ENCODE measurements at places on chromosomes 12 and 14.

DNA sequence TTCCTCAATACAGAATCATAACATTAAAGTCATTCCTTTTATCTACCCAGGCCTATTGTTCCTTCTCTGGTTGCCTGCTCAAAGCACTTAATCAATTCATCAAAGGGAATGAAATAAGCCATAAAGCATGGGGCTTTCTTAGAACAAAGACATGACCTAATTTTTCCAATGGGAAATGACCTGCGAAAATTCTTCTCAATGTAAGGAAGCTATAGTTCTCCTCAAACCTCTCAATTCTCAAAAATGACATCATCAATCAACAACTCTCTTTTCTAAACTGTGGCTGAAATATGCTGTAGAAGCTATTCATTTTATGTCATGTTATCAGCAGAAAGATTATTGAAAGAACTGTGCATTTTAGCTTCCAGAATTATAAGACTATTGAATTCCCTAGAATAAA, 116.0 kb upstream of the PTPRR start:
- DNase-seq, result no peak

DNA sequence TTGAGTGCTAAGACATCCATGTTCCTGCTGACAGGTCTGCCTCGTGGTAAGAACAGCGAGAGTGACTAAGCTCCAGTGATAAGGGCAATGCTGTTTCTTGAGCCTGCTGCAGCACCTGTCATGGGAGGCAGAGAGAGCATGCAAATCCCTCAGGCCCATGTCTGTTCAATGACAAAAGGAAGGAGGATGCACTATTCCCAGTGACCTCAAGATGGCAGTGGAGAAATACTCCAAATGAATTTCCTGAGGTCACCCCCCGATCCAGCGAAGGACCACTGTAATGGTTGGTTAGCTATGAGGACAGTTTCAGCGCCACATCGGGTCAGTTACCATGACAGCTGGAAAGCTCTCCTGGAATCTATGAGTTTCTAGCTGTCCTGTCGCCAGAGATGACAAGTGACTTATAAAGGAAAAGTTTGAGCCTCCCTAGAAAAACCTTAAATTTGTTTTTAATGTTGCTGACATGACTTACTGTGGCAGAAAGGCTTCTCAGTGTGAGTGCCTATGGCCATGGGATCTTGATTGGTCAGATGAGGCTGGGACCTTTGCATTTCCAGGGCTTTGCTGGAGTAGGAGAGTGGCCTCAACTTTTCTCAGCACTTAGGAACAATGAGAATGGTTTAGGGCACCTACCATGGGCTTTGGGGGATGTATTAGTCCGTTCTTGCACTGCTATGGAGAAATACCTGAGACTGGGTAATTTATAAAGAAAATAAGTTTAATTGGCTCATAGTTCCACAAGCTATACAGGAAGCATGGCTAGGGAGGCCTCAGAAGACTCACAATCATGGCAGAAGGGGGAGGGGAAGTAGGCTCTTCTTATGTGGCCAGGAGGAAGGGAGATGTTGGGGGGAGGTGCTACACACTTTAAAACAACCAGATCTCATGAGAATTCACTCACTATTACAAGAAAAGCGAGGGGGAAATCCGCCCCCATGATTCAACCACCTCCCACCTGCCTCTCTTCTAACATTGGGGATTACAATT, 88.0 kb upstream of the TMEM260 start:
- peak; percentile 54 for DNase-seq

DNA sequence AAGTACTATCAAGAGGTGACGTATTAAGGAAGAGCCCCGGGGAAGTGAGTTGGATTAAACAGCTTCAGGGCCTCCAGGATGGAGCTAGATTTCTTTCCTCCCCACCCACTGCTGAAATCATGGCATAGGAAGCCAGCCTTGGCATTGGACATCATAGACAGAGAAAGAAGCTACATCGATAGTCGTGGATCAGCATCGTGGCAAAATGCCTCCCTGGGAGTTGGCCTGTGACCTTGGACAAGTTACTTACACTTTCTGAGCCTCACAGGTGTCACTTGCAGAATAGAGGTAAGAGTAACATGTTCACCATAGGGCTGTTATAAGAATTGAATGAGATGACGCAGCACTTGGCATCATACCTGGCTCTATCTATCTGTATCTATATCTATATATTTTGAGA, 5.9 kb downstream of the ANKRD33 start:
- no peak for DNase-seq

DNA sequence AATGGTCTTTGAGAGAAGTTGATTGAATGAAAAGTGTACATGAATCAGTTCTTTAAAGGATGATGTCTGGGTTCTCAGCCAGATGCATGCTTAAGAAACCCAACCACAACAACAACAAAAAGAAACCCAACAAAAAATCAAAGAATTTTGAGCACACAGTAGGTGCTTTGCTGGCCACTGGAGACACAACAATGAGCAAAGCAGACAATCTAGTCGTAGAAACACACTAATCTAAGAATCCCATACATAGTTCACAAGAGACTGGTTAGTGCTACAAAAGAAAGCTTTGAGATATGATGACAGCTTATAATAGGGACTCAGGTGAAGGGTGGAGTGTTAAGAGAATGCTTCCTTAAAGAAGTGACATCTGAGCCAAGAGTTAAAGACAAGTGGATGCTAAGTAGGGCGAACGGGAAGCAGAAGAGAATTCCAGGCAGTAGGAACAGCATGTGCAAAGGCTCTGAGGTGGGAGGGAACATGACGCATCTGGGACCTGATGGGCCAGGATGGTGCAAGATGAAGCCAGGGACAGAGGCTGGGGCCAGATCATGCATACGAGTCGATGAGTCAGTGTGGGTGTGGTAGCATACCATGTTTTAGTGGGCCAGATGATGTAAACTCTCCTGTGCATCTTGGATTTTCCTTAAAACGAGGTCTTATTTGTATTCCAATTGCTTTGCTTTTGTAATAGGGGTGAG, 4.6 kb upstream of the HIP1R start:
- peak; percentile 81 for DNase-seq

DNA sequence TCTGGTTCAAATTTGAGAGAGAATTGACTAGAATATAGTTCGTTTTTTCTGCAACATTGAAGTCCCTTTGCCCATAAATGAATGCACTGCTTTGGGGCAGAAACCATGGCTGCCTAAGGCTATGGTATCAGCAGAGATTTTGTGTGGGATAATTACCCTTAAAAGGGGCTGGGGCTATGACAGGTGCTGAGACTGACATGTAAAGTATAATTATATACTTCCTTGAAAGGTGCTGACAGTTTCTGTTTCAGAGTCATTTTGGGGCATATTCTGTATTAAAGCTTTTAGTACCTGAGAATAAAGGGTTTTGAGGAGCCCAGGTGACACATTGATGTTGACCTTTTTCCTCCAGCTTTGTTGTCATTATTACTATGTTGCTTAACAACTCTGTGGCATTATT, 150.3 kb upstream of the PTPRQ start:
- DNase-seq, result no peak

DNA sequence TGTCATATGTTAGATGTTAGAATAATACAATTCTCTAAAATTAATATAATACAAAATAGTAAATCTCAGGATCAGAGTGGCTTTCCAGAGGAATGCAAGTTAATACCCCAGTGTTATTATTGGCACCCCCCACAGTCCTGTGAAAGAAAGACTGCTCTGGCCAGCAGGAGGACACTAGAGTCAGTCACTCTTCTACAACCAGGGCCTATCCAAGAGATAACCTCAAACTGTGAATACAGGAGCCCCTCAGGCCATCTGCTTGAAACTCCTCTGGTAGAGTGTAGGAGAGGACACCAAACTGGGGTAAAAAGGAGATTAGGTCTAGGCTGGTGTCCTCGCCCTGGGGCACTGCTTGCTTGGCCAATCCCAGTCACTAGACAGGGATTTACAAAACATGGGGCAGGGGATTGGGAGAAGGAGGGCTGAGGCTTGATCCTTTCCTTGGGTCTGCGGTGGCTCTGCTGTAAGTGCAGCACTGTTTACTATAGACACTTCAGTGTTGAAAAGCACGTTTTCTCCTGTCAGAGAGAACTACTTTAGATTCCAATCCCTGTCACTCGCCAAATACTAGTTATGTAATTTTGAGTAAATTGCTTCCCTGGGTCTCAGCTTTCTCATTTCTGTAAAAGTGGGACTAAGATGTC, 44.5 kb upstream of the PTPRR start:
- DNase-seq, result no peak

- no peak for DNase-seq
Observed at GRCh38 chr12:111653596-111653995, 32.2 kb downstream of the BRAP start.

GRCh38 chr14:101122237-101123141, 219.0 kb upstream of the RTL1 start:
- DNase-seq, result no peak

- no peak for DNase-seq
Observed at GRCh38 chr12:94807951-94808350, 157.6 kb upstream of the TMCC3 start.

DNA sequence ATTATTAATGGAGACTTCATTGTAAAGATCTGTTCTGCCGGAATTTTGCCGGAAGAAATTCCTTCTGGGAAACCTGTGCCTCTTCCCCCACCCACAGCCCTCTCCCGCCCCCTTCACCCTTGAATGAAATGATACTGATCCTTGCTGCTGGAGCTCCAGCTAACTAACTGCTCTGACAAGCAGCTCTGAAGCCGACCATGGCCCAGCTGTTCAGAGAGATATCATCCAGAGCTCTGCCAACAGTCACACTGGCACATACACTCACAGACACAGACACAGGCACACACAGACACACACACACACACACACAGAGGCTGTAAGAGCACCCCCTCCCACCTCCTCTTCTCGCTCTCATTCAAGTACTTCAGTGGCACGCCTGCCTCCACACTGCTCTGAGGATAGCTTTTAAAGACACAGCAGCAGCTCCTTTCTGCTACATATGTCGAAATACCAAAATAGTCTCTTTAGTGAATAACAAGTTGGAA, 88.6 kb downstream of the R3HDM2 start:
- no peak for DNase-seq

GRCh38 chr14:64444140-64444539, 21.2 kb upstream of the AKAP5 start:
- no peak for DNase-seq

GRCh38 chr12:74889563-74890236, 319.9 kb downstream of the KCNC2 start:
- DNase-seq, result no peak

- DNase-seq, result no peak
Observed at GRCh38 chr14:99757331-99758070, 35.7 kb upstream of the EML1 start.

GRCh38 chr12:105222284-105222655, 13.7 kb downstream of the APPL2 start:
- no peak for DNase-seq

- DNase-seq, result no peak
Observed at GRCh38 chr12:3361146-3361545, 129.9 kb upstream of the PRMT8 start.

- no peak for DNase-seq
Observed at GRCh38 chr14:99838639-99839134, 45.5 kb downstream of the EML1 start.

DNA sequence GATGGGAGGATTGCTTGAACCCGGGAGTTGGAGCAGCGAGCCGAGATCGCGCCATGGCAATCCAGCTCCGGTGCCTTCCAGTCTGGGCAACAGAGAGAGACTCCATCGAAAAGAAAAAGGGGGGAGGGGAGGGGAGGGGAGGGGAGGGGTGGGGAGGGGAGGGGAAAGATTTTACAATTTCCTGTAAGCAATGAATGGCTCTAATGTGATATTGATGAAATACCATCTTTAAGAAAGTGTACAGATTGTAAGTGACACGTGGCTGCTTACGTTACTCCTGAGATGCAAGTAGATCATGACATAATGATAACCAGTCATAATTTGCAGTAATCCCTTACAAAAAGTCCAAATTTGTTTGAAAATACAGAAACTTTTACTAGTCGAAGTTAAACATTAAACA, 1.4 kb downstream of the SLC25A21 start:
- DNase-seq, result no peak

- no peak for DNase-seq
Observed at GRCh38 chr12:123131879-123132402, 18.9 kb downstream of the PITPNM2 start.

DNA sequence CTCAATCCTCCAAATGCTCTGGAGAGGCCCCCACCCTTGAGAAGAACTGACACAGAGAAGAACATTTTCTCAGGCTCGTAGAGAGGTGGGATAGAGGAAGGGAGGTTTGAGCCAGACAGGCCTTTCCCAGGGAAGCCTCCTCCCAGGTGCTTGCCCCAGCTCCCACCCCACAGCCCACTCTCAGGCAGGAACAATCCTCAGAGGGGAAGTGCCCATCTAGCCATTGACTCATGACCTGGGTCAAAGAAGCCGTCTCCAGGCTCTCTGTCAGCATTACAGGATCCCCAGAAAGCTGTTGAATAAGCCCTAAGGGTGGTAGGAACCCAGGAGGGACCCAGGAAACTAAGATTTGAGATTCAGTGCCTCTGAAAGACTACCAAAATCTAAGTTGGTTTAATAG, 3.8 kb downstream of the AQP6 start:
- DNase-seq, result no peak

DNA sequence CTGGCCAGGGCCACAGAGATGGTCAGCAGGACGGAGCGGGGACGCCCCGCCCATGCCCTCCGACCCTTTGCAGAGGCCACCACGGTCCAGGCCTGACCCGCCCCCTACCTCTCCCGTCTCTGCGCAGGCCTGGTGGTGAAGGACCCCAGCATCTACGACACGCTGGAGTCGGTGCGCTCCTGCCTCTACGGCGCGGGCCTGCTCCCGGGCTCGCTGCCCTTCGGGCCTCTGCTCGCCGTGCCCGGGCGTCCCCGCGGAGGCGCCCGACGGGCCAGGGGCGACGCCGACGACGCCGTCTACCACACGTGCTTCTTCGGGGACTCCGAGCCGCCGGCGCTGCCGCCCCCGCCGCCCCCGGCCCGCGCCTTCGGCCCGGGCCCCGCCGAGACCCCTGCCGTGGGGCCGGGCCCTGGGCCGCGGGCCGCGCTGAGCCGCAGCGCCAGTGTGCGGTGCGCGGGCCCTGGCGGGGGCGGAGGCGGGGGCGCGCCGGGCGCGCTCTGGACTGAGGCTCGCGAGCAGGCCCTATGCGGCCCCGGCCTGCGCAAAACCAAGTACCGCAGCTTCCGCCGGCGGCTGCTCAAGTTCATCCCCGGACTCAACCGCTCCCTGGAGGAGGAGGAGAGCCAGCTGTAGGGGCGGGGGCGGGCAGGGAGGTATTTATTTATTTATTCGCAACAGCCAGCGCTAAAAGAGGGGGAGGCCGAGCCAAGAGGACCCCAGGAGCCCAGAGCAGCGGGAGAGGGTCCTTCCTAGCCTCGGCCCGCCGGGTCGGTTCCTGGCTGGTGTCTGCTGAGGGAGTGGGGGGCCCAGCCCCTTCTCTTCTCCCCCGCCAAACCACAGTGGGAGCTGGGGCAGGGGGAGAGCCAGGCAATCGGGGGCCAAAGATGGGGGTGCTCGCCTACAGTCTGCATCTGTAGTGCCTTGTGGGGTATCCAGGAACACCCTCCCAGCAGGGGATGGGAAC, 8.1 kb downstream of the TAMALIN start:
- DNase-seq, result no peak

- DNase-seq, result peak; percentile 81
Observed at GRCh38 chr12:47277972-47278448, 198.3 kb upstream of the AMIGO2 start.

GRCh38 chr14:78075033-78075432, 95.1 kb upstream of the NRXN3 start:
- DNase-seq, result no peak

- DNase-seq, result no peak
Observed at GRCh38 chr12:107490010-107490409, 195.6 kb upstream of the PWP1 start.
